Left renal pelvis (tissue), 4 donors: ENCODE measurements at places on chromosomes 13 and 19. TPM values are rescaled to one million over a fixed set of nuclear protein-coding genes. Genes with fewer than 3 reads are reported as not detected.

DNA sequence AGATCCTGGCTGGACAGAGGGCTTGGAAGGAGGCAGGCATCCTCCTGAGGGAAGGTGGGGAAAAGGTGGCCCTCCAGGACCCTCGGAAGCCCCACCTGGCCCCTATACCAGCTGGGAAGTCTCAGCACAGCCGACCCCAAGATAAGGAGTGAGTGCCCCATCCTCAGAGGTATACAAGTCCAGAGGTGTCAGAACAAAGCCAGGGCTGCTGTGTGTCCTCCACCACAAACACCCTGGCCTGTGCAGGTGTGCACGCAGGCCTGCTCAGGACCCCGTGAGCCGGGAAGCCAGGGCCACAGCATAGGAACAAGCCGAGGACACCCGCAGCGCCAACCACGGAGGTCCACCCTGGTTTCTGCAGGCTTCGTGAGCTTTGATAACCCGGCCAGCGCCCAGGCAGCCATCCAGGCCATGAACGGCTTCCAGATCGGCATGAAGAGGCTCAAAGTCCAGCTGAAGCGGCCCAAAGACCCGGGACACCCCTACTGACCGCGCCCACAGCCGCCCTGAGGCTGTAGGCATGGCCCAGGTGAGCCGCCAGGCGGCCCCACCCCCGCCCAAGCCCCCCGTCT is 68.6 kb downstream of the CELF5 start:
- no peak for DNase-seq

GRCh38 chr19:30711296-30711695 is 339.1 kb downstream of the ZNF536 start:
- peak; percentile 58 for DNase-seq

DNA sequence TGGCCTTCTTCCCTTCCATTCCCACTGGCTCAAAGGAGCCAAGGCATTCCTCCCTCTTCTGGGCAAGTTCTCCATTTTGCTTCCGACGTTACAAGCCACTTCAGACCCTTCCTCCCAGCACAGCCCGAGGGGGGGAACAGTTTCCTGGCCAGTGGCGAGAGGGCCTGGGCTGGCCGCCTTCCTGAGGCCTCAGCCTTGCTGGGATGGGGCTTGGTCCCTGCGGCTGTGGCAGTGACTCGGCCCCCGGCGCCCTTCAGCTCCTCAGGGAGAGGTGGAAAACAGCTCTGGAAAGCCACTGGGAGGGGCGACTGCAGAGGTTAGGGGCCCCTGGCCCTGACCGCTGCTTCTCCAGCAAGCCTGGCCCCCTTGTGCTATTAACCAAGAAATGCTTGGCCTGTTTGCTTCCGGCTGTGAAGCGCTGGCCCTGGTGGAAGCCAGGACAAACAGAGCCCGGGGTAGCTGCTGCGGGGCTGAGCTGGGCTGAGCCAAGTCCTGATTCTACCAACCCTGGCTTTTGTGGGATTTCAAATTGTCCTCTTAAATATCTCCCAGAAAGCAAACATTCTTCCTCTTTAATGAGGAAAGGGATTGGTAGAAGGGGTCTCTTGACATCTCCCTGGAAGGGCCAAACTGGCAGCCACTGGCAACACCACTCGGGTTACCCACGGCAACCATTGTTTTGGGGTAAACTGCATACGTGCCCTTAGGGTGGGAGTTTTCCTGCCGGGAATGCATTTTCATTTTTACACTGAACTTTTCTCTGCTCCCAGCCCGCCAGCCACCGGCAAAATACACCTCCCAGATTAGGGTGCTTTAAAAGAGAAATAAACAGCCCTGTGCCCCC is 38.7 kb downstream of the C13orf46 start:
- no peak for DNase-seq

GRCh38 chr19:53882391-53883050 is 524 bp downstream of the PRKCG start:
- no peak for DNase-seq

- no peak for DNase-seq
Observed at GRCh38 chr13:66888698-66889097, 341.4 kb downstream of the PCDH9 start.

DNA sequence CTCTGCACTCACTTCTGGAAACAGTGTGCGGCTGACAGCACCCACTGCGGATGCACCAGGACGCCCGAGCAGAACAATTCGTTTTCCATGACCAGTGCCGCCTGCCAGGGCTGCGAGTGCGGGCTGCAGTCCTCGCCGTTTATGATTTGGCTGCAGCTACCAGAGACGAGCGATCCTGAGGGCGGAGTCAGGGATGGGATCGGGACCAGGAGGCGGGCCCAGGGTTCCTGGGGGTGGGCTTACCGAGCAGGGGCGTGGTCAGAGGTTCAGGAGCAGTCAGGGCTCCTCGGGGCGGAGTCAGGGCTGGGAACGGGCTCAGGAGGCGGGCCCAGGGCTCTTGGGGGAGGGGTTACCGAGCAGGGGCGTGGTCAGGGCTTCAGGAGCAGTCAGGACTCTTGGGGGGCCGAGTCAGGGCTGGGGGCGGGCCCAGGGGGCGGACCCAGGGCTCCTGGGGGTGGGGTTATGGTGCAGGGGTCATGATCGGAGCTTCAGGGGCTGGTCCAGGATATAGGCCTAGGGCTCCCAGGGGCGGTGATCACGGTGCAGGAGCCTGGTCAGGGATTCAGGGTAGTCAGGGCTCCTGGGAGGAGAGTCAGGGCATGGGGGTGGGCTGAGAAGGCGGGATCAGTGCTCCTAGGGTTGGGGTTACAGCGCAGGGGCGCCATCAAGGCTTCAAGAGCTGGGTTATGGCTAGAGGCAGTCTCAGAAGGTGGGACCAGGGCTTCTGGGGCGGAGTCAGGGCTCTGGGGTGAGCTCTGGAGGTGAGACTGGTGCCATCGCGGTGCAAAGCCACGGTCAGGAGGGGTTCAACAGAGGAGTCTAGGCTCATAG is 1.7 kb downstream of the KLK4 start:
- no peak for DNase-seq

GRCh38 chr19:6568010-6568526 is 22.9 kb downstream of the CD70 start:
- no peak for DNase-seq

- DNase-seq, result no peak
Observed at GRCh38 chr19:18176367-18177310, 3.0 kb downstream of the IFI30 start.

Gene ZFP30
- 24.1 TPM for polyA plus RNA-seq

Gene MYBPC2
- 0.57 TPM for polyA plus RNA-seq

Gene PTGIR
- 2.1 TPM for polyA plus RNA-seq
